NCI-H510A (cell line): ENCODE measurements at places on chromosomes 12 and 14.

GRCh38 chr12:123200414-123200813 lies 32.5 kb downstream of the MPHOSPH9 start:
- DNase-seq, result no peak

DNA sequence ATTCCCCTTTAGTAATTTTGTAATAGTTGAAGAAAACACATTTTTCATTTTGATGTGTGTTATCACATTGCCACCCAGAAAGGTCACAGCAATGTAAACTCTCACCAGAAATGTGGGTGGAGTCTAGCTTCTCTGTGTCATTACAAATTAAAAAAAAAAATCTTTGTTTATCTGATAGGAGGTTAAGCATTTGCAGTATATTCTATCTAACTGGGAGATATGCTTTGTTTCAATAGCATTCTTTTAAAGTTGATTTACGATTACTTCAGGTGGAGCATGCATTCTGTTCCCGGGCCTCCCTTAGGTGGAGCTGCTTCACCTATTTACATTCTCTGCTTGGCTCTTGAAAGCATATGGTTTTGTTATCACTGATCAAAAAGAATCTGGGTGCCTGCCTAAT lies 7.8 kb downstream of the ADIPOR2 start:
- no peak for DNase-seq

DNA sequence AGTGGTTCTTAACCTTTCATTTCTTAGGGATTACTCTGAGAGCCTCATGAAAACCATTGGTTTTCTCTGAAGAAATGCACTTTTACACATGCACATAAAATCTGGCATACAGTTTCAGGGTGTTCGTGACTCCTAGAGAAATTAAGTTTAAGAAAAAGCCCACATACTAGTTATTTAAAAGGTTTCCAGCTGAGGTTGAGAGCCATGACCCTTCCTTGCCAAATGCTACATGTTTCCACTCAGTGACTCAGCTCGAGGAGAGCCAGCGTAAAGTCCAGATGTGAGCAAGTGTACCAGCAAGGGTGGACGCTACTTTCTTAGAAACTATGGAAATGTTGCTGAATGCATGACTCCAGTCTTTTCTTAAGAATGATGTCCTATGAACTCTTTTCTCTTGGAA lies 42.7 kb upstream of the FLRT2 start:
- DNase-seq, result no peak

DNA sequence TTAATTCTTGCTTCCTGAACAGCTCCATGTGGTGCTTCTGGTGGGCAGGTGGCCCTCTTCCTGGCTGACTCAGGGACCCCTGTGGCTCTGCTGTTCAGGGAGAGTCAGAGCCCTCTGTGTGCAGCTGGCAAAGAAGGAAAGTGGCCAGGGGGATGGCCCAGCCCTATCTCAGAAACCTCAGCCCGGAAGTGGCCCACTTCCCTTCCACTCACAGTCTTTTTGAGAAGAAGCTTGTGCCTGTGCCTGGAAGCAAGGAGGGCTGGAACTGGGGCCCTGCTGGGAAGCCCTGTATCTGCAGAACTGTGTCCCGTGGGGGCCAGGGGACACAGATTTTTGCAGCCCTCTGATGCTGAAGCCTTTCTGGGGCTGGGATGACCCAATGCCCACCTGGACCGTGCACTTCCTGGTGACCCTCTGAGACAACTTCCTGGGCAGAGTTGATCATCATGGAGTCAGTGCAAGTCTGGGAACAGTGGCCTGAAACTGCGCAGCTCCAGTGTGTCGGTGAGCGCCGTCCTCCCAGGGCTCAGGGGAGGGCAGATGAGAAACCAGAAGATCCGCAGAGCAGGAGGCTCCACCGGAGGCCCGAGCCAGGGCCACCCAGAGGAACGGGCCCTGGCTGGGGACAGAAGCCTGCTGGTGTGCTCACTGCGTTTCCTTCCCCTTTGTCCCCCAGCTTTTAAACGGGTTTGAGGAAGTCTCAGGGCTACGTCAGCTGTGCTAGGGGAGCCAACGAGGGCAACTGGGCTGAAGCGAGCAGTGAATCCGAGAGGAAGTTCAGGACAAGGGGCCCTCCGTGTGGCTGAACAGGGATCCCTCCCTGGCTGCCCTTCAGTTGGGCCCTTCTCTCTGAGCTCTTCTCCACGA lies 217.4 kb upstream of the RTL1 start:
- DNase-seq, result no peak

DNA sequence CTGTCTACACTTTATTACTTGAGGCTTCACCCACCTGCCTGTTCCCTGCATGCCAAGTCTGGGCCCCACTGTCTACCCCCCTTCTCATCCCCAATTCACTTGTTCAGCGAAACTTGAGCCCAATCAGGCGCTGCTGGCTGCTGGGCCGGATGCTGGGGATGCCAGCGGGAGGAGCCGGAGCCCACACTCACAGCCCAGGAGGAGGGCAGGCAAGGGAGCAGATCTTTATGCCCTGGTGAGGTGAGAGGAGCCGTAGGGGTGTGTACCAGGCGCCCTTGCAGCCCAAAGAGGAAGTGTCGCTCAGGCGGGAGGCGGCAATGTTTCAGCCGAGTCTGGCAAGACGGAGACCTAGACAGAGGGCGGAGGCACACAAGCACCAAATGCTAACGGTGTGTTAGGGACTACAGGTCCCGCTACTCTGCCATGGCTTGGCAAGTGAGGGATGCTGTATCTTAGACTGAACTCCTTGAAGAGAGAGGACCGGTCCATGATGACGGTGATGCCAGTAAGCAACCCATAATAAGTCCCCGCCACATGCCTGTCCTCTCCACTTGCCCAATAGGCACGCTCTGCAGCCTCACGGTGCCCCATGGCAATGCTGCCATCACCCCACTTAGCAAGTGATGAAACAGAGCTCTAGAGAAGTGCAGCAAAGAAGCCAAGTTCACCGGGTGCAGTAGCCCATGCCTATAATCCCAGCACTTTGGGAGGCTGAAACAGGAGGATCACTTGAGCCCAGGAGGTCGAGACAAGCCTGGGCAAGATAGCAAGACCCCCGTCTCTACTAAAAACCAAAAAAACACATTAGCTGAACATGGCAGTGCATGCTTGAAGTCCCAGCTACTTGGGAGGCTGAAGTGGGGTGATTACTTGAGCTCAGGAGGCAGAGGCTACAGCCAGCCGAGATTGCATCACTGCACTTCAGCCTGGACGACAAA lies 41.6 kb downstream of the LRRC74A start:
- peak; percentile 54 for DNase-seq

DNA sequence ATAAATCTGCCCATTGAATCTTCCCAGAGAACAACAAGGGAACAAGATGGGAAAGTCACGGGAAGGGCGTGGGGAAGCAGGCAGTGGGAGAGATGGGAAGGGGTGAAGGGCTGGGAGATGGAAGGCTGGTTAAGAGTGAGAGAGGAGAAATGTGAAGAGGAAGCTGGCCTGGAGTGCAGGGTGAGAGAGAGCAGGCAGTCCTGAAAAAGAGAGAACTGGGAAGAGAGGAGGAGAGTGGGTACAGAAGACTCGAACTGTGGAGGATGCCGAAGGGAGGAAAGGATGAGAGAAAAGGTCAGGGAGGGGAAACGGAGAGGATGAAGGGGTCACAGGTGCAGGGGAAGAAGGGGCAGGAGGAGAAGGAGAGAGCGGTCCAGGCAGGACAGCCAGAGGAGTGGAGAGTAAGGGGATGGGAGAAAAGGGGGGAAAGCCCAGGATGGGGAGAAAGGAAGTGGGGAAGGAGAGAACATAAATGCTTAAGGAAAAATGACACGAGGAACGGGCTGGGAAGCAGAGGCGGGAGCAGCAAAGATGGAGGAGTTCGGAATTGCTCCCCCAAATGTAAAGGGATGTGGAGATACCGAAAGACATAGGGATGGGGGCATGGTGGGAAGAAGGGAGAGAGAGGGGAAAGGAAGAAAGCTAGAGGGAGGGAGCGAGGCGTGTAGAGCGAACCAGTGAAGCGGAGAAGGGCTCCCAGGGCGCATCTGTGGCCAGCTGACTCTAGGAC lies 1.2 kb downstream of the PIANP start:
- no peak for DNase-seq

DNA sequence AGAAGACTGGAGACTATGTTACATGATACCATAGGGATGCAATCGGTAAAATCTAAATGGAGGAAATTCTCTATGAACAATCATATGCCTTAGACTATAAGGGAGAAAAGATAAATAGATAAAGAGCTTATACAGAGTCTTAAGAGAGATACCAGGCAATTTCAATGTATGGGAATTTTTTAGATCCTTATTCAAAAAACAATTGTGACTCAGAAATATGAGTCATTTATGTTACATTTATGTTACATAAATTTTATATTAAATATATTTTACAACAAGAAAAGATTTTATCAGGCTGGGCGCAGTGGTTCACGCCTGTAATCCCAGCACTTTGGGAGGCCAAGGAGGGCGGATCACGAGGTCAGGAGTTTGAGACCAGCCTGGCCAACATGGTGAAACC lies 36.5 kb upstream of the PSMA6 start:
- no peak for DNase-seq

GRCh38 chr14:66624336-66624937 lies 116.5 kb downstream of the GPHN start:
- no peak for DNase-seq

DNA sequence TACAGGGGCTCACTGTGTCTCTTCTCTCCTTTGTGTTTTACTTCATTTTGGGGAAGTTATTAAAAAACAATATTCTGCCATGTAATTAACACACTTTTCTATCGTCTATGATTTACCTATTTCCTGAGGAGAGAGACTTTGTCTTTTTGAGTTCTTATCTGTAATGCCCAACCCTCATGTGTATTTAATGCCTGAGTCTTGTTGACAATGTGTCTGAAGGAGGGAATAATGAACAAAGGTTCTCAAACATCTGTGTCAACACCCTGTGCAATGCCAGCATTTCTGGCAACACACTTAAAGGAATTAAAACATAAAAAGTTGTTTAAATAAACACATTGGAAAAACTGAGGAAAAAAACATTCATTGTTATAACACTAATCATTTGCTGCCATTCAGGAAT lies 147.1 kb downstream of the SLC15A5 start:
- DNase-seq, result no peak

DNA sequence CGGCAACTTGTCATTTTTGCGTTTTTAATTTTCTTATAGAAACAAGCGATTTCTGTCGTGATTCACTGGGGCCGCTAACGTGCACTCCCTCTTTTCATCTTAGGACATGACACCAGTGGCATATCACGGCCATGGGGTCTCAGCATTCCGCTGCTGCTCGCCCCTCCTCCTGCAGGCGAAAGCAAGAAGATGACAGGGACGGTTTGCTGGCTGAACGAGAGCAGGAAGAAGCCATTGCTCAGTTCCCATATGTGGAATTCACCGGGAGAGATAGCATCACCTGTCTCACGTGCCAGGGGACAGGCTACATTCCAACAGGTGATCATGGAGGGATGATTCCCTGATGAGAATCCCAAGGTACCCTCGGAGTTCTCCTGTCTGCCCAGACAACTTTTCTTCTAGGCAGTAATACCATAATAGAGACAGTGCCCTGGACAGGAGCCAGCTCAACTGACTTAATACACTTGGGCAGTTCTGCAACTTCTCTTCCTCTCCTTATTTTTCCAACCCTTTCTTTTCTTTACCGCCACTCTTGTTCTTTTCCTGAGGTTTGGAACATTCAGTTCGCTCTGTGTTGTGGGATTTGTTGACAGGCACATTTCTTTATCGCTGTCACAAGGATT lies 821 bp downstream of the TMEM106C start:
- DNase-seq, result no peak

DNA sequence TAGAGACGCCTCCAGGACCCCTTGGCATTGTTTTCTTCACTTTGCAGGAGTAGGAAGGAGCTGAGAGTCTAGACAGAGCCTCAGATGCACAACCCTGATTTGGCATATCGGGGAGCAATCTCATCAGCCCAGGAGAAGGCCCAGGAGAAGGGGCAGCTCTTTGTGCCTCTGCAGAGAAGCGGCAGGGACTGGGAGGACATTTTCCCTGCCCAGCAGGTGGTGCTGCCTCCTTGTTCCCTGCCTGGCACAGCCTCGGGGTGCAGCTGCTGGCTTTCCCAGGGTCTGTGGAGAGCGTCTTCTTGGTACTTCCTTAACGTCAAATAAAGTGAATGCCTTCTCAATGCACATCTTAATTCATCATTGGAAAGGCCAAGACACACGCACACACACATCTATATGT lies 419.5 kb downstream of the TMEM121 start:
- DNase-seq, result no peak

DNA sequence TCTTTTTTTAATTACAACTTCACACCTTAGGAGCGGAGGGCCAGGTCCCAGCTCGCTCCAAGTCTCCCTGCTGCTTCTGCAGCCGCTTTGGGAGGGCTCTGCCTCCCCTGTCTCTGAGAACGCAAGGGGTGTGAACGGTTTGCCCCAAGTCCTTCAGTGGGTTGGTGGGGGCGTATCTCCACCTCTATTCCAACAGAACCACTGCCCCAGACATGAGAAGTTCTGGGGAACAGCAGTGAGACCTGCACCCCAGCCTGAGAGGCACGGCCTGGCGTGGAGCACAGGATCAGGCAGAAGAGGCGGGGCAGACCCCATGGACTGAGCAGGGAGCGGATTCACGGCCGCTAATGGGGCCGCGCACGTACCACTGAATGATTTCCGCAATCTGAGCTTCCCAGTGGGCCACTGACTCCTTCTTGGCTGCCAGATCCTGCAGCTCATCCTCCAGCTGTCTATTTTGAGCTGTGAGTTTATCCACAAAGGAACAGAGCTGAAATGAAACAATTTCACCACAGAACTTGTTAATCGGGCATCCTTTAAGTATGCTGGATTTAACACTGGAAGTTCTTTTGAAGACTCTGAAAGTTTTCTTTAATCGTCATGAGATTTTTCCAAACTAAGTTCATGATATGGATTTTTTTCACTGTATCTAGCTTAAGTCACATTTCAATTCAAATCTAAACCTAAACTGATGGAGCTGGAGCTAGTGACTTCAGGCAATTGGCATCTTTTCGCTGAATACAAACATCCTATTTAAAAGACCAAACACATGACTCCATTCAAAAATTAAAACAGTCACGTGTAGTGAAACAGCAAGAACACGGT lies 44.4 kb downstream of the AMN start:
- no peak for DNase-seq

- DNase-seq, result no peak
Observed at GRCh38 chr12:90048918-90049317, 340.3 kb upstream of the ATP2B1 start.

GRCh38 chr14:38044710-38045109 lies 163.0 kb upstream of the SSTR1 start:
- no peak for DNase-seq

GRCh38 chr14:102272392-102272791 lies 32.6 kb downstream of the MOK start:
- DNase-seq, result no peak

GRCh38 chr12:92524489-92524888 lies 178.3 kb upstream of the PLEKHG7 start:
- no peak for DNase-seq

GRCh38 chr14:70188322-70188658 lies 461 bp downstream of the SLC8A3 start:
- no peak for DNase-seq

GRCh38 chr14:97271451-97271960 lies 474.3 kb downstream of the VRK1 start:
- no peak for DNase-seq

DNA sequence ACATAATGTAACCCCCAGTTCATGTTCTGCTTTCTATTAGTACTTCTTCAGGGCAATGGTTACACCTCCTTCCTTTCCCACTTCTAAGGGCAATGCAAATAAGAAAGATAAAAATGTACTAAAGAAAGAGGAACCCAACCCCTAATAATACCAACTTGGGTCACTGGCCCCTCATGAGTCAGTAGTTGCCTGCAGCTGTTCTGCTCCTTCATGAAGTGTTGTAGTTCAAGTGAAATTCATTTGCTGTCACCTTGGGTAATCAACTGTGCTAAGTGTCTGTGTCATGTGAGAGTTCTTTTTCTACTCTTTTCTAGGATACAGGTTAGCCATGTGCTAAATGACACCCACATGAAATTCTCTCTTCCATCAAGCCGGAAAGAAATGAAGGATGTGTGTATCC lies 91.8 kb downstream of the PLXNC1 start:
- no peak for DNase-seq
